ENCODE measurements at places on chromosomes 11 and 22.
A peak's percentile ranks its signal among the peaks of the same experiment; 100 is the strongest.

DNA sequence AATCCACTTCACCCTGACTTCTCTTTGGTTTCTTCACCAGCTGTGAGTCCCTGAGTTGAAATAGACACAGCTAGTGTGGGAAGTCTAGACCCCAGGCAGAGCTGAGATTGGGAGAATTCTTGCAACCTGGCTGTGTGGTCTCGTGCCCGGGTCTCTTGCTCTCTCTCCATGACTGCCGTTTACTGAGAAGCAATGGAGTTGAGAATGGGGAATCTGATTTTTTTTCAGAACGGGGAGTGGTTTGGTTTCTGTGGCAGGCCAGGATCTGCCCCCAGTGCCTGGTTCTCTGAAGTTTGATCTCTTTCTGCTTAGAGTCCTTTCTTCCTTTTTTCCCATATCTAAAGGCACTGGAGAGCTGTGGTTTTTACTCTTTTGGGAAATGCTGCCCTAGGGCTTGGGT, 1.5 kb downstream of the SIDT2 start:
- DNase-seq = no peak

GRCh38 chr11:66835768-66836405, 7.4 kb upstream of the RCE1 start:
- no peak for DNase-seq

- DNase-seq = peak; percentile 47
Observed at GRCh38 chr22:44667829-44668189, 34.2 kb upstream of the PRR5 start.

- no peak for DNase-seq
Observed at GRCh38 chr22:21640810-21641209, 1.3 kb upstream of the SDF2L1 start.

DNA sequence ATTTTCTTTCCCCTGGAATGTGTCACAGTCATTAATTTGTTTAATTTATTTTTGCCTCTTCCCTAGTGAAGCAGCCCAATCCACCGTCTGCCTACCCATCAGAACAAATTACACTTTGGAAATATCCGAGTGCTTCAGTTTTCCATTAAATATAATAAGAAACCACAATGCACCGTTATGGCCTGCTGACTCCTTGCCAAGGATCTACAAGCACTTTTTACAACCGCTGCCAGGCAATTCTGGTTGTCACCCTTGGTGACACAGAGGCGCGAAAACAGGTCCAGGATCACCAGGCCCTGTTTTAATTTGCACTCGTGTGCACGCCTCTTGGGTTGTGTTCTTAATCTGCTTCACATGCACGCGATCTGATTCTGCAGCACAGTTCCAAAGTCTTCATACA, 43.9 kb downstream of the KIRREL3 start:
- no peak for DNase-seq

GRCh38 chr11:27507557-27508322, 1.2 kb upstream of the LIN7C start:
- DNase-seq = no peak

DNA sequence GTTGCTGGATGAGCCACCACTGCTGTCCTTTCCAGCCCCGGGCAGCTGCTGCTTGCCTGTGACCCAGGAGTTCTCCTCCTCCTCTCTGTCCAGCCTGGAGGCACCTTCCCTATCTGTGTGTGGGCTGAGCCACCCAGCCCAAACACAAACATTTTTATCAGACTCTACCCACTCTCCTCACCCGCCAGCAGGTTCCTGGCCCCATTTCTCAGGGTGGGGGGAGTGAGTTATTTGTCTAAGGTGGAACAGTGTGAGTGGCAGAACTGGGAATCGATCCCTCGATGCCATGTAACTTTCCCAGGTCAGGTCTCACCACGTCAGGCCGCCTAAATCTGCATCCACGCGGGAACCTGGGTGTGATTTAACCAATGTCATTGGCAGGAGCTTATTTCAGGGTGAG, 20.8 kb upstream of the SMIM38 start:
- DNase-seq = no peak

DNA sequence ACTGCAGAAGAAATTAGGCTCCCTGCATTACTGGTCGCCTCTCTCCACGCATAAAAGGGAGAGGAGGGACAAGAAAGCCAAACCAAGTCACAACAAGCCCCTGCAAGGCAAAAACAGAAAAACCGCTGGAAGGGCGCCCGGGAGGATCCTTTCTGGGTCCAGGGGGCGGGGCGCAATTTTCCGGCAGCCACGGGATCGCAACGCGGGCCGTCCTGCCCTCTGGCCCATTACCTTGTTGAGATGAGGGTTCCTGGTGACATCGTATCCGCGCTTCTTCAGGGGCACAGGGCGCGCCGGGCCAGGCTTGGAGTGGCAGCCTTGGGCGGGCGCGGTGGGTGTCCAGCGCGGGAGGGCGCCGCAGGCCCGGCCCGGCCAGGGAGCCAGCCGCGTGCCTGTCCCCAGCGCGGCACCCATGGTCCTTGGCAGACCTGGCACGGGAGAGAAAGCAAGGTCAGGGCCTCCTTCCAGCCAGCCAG, 847 bp downstream of the ME3 start:
- DNase-seq = no peak

DNA sequence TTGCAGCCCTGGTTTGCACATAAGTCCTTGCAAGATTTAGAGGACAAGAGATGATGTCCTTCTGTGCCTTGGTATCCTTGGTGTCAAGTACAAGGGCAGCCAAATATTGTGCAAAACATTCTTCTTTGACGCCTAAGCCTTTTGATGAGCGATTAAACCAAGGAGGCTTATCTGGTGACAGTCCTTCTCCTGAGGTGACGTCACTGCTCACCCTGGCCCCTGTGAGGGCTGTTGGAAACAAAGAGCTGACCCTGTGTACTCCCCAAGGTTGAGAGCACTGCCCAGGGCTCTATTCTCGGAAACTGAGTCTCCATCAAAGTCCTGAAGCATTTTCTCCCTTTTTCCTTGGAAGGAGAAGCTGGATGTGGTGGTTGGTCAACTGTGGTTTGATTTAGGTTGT, 4.7 kb upstream of the GRAMD1B start:
- DNase-seq = no peak

- no peak for DNase-seq
Observed at GRCh38 chr22:35393116-35394010, 6.6 kb upstream of the MCM5 start.

DNA sequence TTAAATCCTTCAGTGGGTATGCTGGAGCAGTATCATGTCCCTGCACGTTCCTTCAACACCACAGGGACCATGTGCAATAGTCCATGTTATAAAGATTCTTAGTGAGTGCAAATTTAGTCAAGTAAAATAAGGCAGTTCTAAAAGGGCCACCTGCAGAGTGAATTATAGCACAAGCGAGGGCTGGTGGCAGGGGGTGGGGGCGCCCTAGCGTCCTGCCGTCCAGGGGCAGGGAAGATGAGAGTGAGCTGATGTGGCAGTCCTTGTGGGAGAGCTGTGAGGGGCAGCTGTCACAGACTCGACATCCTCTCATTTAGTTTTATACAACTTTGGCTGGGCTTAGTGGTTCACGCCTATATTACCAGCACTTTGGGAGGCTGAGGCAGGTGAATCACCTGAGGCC, 29.1 kb downstream of the FAM118A start:
- DNase-seq = no peak

DNA sequence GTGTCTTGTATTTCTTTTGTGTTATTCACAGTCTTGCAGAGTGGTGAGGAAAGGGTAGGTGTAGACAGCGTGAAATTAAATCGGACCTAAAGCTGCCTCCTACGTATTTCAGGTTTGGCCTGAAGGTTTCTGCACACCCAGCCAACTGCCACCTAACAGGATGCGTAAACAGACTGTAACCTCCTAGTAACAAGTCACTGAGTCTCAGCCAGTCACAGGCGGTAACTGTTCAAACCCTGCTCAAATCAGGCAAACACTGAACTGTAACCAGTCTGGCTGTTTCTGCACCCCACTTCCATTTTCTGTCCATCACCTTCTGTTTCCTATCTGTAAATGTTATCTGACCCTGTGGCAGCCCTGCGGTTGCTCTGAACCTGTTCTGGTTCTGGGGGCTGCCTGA, 87.1 kb downstream of the ADAMTS15 start:
- no peak for DNase-seq

DNA sequence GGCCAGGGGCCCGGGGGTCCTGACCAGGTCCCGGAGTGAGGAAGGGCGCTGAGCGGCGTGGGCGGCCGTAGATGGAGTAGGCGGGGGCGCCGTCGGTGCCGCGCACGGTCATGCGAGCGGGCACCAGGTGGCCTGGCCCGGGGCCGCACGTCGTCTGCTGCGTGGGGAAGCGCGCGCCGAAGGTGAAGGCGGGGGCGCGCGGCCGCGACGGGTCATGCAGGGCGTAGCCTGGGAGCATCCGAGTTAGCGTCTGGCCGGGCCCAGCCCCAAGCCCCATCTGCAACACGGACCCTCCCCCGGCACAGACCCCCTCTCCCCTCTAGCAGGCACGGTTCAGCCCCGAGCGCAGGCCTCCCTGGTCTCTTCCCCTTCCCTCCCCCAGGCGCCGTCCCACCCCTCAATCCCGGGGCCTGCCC, 1.7 kb upstream of the TYMP start:
- peak; percentile 73 for DNase-seq

DNA sequence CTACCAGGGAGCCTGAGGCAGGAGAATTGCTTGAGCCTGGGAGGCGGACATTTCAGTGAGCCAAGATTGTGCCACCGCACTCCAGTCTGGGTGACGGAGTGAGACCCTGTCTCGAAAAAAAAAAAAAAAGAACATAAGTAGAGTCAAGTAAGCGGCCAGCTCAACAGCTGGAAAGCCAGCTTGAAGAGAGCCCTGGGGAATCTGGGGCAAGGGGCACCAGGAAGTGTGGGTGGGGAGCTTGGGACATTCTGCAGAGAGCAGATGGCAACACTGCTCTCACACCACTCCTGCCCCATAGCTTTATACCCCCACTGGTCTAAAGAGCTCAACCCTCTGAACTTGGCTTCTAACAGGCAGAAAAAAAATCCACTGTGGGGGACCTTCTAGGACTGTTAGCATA, 505.6 kb downstream of the BUD13 start:
- no peak for DNase-seq

DNA sequence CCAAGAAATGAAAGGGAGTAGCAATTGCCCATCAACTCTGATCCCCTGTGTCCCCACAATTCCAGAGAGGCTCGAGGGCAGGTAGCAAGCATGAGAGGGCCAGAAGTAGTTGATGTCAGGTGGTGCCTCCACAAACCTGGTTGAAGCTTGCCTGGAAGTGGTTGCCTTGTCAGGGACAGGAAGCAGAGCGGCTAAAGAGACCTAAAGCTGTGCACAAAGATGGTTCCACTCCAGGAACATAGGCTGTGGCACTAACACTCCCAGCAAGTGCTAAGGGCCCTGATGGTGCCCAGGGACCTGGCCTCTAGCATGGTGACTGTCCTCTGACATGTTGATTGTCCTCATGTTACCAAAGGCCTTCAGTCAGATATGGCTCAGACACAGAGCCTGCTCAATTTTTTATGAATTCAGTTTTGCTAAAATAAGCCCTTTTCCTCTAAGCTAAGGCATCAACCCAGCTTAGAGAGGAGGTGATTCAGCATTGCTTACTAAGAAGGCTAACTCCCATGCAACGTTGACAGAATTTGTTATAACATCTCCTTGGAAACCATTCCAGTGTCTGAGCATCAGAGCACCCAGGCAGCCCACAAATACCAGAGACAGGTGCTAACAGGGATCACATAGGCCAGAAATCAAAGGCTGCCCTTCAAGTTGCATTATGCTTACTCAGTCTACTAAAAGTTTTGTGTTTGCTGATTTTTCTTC, 196.3 kb upstream of the ARHGAP20 start:
- DNase-seq = no peak

GRCh38 chr11:19903620-19904069, 191.0 kb downstream of the NAV2 start:
- peak; percentile 13 for DNase-seq

DNA sequence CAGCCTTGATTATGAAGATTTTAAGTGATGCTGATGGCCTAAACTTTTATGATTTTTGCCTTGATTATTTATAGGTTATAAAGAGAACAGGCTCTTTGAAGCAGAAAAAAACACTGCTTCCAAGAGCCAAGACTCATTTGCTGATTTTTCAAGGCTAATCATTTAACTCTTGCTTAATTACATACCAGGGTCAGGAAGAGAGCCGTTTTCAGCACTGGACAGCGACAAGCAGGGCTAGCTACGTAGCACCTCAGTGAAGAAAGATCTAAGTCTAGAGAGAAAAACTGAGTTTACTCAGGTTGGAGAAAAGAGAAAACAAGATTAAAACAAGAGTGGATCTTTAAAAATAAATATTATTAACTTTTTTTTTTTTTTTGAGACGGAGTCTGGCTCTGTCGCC, 615.4 kb upstream of the B3GAT1 start:
- DNase-seq = no peak

GRCh38 chr11:19595840-19596751, 116.5 kb upstream of the NAV2 start:
- no peak for DNase-seq

- no peak for DNase-seq
Observed at GRCh38 chr11:70741085-70741484, 342.8 kb downstream of the CTTN start.

DNA sequence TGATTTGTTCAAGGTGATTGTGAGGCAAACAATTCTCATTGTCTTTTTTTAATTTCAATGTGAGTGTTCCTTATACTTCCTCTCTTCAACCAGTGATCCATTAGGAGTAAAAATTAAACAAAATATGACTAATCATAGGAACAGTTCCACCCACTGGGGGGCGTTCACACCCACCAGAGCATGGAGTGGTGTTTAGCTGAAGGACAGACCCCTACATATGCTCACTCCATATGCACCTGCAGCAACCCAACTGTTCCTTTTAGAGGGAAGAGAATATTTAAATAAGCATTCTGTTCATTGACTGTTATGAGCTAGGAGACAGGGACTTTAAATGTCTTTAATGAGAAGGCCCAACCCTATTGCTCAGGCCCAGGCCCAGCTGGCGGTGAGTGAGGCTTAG, 78.7 kb upstream of the DRD2 start:
- DNase-seq = no peak

DNA sequence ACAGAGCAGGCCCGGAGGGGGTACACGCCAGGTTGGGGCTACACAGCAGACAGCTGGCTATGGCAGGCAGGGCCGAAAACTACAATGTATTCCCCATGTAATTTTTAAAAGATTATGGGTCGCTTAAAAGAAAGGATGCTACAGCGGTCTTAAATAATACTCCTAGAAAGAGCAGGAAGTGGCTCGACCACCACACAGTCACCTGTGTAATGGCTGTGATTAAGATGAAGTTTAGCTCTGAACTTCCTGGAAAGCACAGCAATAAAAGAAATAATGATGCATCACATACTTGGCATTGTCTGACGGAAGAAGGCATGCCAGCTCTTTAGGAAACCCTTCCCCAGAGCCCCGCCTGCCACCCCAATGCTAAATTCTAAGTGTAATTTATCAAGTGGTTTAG, 32.6 kb downstream of the WNT11 start:
- DNase-seq = no peak

DNA sequence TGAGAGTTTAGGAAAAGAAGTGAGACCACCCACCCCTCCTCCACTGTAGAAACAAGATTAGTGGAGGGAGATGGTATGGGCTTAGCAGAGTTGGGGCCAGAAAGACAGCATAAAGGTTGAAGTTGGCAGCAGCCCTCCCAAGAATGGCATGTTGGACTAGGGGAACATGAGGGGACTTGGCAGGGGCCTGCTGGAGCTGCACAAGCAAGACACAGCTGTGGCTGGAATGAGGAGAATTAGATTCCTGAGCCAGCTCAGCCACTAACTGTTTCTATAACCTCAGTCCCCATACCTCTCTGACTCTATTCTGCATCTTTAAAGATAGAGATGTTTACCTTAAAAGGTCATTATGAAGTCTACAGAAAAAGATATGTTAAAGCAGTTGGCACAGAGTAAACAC, 13.2 kb downstream of the MAP6 start:
- DNase-seq = no peak
